Renal cortical epithelial cell (primary cell): ENCODE measurements at places on chromosomes 2 and 18. TPM values are rescaled to one million over a fixed set of nuclear protein-coding genes. Genes with fewer than 3 reads are reported as not detected.
A peak's percentile ranks its signal among the peaks of the same experiment; 100 is the strongest.

DNA sequence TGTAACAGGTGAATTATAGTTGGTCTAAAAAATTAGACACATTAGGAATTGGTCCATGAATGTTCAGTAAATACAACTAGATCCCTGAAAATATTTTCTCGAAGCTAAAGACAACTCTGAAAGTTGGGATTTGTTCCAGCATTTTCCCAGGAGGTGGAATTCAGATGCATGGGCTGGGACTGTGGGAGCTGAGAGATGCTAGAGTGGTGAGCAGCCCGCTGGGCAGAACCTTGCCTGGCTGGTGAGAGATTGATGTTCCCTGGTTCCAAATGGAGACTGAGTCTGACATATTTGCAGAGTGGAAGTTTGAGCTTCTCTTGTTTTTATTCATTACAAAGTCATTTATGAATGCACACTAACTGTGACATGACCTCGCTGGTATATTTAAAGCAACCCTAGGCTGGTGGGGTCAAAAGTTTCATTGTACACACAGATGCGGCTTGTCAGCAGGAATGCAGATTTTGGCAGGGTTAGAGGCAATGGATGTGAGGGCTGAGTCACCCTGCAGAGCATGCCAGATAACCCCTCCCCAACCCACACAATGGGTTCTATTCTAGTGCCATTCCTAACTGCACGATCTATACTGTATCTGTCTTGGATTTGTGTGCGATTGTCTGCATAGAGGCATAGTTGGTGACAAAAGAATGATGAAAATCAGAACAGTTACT, 23.5 kb upstream of the TMEM178A start:
- DNase-seq: peak; percentile 72

DNA sequence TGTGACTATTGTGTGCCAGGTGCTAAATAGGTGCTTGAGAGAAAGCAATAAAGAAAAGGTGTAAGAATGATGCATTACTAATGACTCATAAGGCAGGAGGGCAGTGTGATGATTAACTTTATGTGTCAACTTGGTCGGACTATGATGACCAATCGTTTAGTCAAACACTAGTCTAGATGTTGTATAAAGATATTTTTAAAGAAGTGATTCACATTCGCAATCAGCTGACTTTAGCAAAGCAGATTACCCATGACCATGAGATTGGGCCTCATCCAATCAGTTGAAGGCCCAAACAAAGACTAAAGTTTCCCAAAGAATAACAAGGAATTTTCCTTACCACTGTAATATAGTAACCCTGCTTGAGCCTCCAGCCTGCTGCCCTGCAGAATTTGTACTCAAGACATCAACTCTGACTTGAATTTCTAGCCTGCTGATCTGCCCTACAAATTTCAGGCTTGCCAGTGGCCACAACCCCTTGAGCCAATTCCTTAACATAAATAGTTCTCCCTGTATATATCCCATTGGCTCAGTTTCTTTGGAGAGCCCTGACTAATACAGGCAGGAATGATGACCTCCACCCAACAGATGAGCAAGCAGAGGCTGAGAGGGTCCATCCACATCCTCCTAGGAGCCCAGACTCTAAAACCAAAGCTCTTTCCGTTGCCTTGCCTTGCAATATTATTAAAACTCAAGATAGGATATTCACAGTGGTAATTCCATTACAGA, 132.6 kb downstream of the ACTR3 start:
- peak; percentile 99 for DNase-seq

GRCh38 chr18:79738581-79739439, 58.9 kb upstream of the KCNG2 start:
- DNase-seq: no peak

Gene ABHD3
- total RNA-seq: 15.7 and 21.7 TPM in 2 replicates

Gene PNPT1
- total RNA-seq: 26.5 and 33.3 TPM in 2 replicates

Gene ATAD2B
- total RNA-seq: 6.4 and 16.8 TPM in 2 replicates

DNA sequence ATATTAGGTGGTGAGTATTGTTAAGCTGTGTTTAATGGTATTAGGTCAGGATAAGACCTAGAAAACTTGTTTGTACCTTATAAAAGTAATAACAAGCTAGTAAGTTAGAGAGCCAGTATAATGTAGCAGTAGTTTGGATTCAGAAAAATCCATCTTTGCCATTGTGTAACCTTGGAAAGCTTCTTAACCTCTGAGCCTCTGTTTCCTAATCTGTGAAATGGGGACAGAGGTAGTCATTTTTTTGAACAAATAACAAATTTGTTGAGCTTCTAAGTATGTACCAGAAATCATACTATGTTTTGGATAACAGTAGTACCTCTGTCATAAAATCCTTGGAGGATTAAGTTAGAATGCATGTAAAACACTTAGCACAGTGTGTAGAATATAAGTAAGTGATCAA, 12.5 kb downstream of the GLS start:
- no peak for DNase-seq

DNA sequence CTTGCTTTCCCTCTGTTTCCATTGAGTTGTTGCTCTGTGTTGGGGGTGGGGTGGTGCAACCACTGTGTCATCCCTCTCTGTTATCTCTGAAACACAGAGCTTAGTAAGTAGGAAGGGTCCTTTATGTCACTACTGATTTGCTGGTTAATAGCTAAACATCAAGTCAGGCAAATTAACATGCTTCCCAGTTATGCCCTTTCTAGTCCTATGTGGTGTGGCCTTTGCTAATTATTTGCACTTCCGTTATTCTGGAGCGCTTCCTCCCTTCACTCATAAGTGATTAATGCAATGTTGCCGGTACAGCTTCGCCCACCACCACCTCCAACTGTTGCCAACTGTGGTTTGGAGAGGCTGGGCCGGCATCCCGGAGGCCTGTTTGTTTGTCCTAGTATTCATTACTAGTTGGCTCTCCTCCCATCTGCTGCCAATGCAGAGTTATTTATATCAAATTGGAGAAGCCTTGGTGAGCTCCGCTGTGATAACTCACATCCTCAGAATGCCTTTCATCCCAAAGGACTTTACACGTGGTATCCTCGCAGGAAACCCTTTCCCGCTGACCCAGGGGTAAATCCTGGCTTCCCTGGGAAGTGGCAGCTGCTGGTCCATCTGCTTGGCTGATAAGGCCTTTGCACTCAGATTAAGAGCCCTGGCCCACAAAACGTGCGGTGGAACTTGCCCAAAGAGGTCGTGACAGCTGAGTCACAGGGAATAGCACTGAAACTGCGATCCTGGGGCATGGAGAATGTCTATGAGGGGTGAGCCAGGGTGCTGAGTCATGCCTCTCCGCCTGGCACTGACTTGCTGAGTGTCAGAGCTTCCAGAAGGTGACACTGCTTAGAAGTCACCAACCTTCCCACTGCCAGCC, 72.0 kb upstream of the ZCCHC2 start:
- DNase-seq: peak; percentile 95

- DNase-seq: peak; percentile 30
These were observed 351.7 kb downstream of the RAD51AP2 start for GRCh38 chr2:17166506-17166905.

Gene IL1F10
- total RNA-seq: not detected in 2 replicates

Gene CYP1B1
- total RNA-seq: 18.9 and 422 TPM in 2 replicates

Gene EFHD1
- total RNA-seq: 7.5 and 26.9 TPM in 2 replicates

Gene CCT4
- 182 and 249 TPM in 2 replicates for total RNA-seq

GRCh38 chr18:72866901-72867745, 664 bp downstream of the NETO1 start:
- DNase-seq: no peak

DNA sequence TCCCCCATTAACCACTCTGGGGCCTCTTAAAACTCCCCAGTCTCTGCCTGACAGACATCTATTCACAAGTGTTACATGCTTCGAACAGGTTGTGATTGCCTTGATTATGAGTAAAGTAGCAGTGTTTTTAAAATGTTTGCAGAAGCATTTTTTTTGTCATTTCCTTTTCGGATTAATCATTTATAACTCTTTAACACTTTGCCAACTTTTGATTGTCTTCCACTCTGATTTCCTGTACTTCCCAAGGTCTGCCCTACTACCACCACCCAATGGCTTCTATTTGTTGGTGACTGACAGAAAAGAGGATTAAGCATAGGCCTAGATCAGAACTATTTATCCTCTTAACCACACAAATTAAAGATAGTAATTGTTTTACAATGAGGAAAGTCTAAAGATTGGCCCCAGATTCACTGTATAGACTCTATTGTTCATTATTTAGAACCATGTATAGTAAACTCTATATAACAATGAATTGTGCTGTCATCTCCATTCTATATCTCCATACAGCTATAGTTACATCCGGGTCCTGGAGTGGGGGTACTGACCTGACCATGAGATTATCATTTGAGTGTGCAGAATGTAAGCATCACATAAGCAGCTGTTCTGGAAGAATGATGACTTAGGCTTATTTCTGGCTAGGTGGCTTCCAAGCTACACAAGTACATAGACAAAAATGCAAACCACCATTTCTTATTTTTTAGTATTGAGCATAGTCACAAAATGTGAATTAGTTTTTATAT, 110.3 kb upstream of the RBMS1 start:
- DNase-seq: peak; percentile 78

Gene TUBA3E
- total RNA-seq: not detected in 2 replicates

- no peak for DNase-seq
These were observed 40.4 kb downstream of the CYRIA start for GRCh38 chr2:16625201-16625729.

GRCh38 chr2:150811259-150811855, 323.9 kb upstream of the RND3 start:
- DNase-seq: peak; percentile 33

Gene TACR1
- 0.10 TPM in 1 of 2 replicates, not detected in the other for total RNA-seq

- no peak for DNase-seq
These were observed 188.1 kb upstream of the ETAA1 start for GRCh38 chr2:67208887-67209500.

- no peak for DNase-seq
These were observed 195.2 kb downstream of the GLI2 start for GRCh38 chr2:120930864-120931263.

GRCh38 chr2:84888401-84889276, 7.8 kb upstream of the TRABD2A start:
- DNase-seq: peak; percentile 73

DNA sequence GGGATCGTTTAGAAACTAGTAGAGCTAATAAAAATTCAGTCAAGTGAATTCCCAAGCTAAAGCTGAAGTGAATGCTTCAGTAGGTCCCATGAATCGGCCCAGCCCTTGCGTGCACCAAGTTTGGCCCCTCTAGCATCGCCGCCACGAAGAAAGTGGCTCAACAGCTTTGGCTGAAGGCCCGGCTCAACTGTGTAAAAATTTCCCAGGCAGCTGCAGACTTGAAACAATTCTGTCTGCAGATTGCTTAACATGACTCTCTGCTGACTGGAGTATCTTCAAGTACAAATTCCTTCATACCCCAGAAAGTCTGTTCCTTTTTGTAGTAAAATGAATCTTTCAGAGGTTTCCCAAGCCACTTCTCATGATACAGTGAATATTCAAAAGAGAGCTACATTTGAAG, 32.7 kb downstream of the ALMS1 start:
- peak; percentile 79 for DNase-seq

- no peak for DNase-seq
These were observed 39.2 kb downstream of the NETO1 start for GRCh38 chr18:72828601-72829000.

GRCh38 chr18:70496353-70497294, 207.8 kb downstream of the SOCS6 start:
- no peak for DNase-seq

- DNase-seq: no peak
These were observed 209.7 kb upstream of the COPS8 start for GRCh38 chr2:236875906-236876505.

DNA sequence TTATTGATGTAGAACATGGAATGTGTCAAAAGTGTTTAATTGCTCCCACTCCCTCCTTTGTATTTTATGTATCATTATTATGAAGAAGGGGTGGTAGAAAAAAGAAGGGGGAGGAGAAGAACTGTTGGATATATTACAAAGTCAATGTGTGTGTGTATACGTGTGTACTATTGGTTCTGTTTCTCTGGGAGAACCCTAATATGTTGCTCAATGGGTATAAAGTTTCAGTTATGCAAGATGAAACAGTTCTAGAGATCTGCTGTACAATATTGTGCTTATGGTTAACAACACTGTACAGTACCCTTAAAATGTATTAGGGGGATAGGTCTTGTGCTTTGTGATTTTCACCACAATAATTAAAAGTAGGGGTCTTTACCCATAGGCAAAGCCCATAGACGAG, 58.1 kb upstream of the ZC3H15 start:
- no peak for DNase-seq

GRCh38 chr2:65137197-65137775, 7.4 kb upstream of the RAB1A start:
- no peak for DNase-seq

Gene PLCL1
- total RNA-seq: under 0.01 and 1.2 TPM in 2 replicates

Gene CNTNAP5
- under 0.01 and 0.20 TPM in 2 replicates for total RNA-seq

DNA sequence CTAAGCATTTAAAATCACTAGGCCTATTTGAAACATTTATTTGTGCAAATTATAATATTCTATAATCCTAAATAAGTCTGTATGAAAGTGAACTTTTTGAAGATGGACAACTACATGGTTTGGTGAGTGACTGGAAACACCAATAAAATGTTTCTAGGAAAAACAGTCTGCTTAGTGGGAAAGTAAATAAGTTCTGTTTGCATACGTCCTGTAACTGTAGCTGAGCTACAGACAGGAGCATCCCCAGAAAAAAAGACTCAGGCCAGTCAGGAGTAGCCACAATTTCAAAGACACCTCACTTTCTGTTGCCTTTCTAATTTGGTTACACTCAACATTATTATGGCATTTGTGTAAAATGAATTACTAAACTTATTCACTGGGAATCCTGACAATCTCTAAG, 28.4 kb upstream of the KCNJ3 start:
- no peak for DNase-seq

DNA sequence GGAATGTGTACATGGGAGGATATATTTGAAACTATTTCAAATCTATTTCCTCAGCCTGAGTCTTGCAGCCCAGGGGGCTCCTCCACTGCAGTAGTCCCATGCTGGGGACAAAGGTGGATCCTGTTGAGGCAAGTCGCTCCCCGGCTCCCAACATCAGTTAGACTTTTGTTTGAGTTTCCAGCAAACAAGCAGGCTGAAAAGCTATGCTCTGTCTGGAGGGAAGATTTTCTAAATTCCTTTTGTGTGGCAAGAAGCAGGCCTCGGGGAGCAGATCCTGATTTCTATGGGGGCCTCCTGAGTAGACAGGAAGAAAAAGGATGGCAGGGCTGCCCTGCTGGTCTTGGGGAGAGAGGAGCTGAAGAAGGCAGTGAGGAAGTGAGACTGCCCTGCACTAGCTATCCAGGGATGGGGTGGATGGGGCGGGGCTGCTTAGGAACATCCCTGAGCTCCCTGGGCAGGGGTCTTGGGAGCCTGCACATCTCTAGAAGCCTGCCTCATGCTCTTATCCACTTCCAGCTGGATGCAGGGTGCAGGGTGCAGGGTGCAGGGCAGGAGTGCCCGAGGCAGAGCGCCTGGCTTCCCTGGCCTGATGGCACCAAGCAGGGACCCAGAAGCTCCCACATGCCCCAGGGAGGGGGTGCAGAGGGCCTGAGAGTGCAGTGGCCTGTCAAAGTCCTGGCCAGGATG, 6.0 kb upstream of the CIB4 start:
- no peak for DNase-seq

GRCh38 chr2:24508878-24509277, 17.8 kb downstream of the NCOA1 start:
- DNase-seq: peak; percentile 31

- DNase-seq: no peak
These were observed 139.6 kb upstream of the B3GNT2 start for GRCh38 chr2:62056341-62056740.

- DNase-seq: no peak
These were observed 2.8 kb downstream of the ECEL1 start for GRCh38 chr2:232484628-232485347.

Gene SLC23A3
- 1.0 and 1.6 TPM in 2 replicates for total RNA-seq
